CD8-positive, alpha-beta memory T cell (primary cell): ENCODE measurements at places on chromosomes 13 and 19. TPM values are rescaled to one million over a fixed set of nuclear protein-coding genes. Genes with fewer than 3 reads are reported as not detected.

Gene ONECUT3
- not detected for total RNA-seq

Gene KIR3DL1
- total RNA-seq, result 0.28 TPM

Gene TEX101
- total RNA-seq, result not detected

Gene MEIOSIN
- total RNA-seq, result not detected

DNA sequence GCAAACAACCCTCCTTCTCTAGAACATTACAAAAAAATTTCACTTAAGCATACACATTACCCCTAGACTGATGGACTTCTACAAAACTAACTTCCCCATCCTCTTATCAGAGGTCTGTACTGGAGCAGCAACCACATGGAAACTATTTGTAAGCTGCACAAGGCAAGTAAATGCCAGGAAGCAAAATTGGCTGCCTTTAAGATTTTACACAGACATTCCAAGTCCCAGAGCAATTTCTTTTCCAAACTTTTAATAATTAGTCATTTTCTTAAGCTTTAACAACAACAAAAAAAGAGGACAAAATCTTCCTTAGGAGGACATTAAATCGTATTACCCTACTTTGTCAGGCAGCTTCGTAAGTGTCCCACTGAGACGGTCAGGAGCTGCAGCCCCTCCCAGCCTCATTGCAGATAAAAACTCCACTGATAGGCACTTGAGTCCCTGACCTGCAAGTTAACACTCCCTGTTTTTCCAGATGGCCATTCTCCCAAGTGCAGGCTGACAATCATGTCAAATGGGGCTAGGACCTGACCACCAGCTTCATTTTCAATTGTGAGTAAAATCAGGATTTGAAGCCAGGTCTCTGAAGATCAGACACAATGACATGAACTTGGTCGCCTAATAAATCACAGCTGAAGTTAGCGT lies 680.1 kb downstream of the DIAPH3 start:
- no peak overlapping the region for H3K27ac ChIP-seq
- no peaks in the 10 kb centered on the region for H3K27me3 ChIP-seq
- H3K4me3 ChIP-seq, result no peak overlapping the region
- no peak for DNase-seq
- H3K4me1 ChIP-seq, result no peaks in the 10 kb centered on the region

GRCh38 chr19:38850976-38851621 lies 1.3 kb upstream of the HNRNPL start:
- DNase-seq, result peak; percentile 31
- peak overlapping the region; percentile 97 for H3K27ac ChIP-seq
- H3K4me3 ChIP-seq, result peak overlapping the region; percentile 94
- H3K36me3 ChIP-seq, result peaks cover 28% of the 10 kb centered on the region

GRCh38 chr19:22427960-22428913 lies 6.1 kb upstream of the ZNF98 start:
- H3K27me3 ChIP-seq, result no peaks in the 10 kb centered on the region
- DNase-seq, result no peak
- H3K4me1 ChIP-seq, result no peaks in the 10 kb centered on the region
- H3K4me3 ChIP-seq, result no peak overlapping the region
- no peak overlapping the region for H3K27ac ChIP-seq

DNA sequence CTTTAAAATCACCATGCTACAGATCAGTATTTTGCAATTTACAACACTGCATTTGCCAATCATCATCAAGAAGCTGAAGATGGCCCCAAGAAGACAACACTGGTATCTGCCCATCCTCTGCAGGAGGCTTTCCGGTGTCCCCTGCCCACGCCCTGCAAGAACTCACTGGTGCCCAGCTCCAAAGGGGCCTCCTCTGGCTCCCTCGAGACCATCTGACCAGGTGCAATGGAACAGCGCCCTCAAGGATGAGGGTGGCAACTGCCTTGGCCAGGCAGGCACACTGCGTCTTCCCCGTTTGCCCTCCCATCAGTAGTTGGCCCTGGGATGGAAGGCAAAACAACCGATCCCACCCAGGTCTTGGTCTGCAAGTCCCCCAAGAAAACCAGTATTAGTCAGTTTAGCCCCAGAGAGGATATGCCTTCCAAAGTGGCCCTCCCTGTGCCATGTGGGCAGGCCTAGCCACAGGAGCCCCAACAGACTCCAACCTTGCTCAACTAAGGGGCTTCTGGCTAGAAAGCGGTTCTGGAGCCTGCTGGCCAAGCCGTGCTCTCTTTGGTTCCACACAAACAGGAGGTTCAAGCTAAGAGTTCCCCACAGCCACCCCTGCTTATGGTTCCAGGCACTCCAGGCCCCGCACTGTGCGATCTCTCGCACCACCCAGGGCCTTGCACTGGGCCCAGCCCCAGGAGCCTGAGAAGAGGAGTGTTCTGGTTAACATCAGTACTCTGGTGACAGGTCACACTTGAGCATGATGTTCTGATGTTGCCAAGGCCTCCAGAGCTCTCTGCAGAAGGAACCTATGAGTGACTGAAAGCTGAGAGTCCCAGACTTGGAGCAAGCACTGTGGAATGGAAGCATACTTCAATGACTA lies 4.7 kb downstream of the PCID2 start:
- H3K27ac ChIP-seq, result no peak overlapping the region
- H3K36me3 ChIP-seq, result peaks cover 14% of the 10 kb centered on the region
- H3K4me3 ChIP-seq, result no peak overlapping the region
- H3K27me3 ChIP-seq, result no peaks in the 10 kb centered on the region
- H3K4me1 ChIP-seq, result peaks cover 54% of the 10 kb centered on the region
- DNase-seq, result no peak
